ENCODE measurements at places on chromosomes 11 and 22.

- no peak for DNase-seq
These were observed 101.7 kb upstream of the LMO1 start for GRCh38 chr11:8365216-8365941.

GRCh38 chr11:57521116-57521515, 5.6 kb upstream of the SLC43A1 start:
- DNase-seq, result no peak

GRCh38 chr11:20865161-20865560, 195.8 kb downstream of the NELL1 start:
- DNase-seq, result no peak

- DNase-seq, result no peak
These were observed 1.0 kb downstream of the SYCE3 start for GRCh38 chr22:50561401-50562358.

- DNase-seq, result no peak
These were observed 21.8 kb upstream of the CSF2RB start for GRCh38 chr22:36891646-36892045.

DNA sequence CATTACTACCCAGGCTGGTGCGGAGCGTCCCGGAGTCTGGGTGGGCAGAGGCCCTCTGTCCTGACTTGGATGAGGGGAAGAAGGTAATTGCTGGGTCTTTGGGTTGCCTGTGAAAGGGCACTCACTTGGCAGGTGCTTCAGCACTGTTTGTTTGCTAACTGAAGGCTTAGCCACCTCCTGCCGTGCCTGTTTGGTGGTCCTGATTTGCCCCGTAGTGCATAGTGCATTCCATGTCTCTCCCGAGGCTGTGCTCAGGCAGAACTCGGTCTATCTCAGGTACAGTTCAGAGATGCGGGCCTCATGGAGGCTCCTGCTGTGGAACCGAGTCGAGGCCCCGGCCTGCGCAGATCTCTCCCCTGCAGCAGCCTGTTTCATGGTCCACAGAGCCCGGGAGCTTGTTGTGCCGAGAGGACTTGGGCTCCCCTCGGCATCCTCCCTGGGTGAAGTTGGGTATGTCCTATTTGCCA, 146.2 kb downstream of the TBC1D22A start:
- no peak for DNase-seq

- no peak for DNase-seq
These were observed 21.6 kb upstream of the SLC36A4 start for GRCh38 chr11:93219440-93219839.

DNA sequence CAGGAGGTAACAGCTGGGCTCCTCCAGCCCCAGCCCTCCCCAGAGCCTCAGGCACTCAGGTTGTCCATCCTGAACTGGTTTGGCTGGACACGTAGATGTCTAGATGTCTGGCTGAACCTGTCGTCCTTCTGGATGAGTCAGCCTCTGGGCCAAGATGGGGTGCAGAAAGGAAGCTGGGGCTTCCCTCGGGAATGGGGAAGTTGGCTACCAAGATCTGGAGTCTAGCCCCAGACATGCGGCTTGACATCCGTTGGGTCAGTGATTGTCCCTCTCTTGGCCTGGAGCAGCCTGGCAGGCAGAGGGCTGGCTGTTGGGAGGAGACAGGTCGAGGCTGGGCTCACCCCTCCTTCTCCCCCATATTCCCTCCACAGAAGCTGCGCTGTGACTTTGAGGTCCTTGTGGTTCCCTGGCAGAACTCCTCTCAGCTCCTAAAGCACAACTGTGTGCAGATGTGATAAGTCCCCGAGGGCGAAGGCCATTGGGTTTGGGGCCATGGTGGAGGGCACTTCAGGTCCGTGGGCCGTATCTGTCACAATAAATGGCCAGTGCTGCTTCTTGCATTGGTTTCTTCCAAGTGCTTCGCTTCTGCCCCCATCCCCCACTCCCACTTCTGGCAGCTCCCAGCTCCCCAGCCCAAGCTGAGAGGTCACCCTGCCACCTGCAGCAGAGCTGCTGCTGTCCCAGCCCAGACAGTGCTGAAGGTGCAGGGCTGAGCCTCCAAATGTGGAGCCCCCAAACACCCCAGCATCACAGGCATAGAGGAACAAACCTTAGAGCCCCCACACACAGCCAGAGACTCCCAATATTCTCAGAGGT, 1.3 kb downstream of the CST6 start:
- DNase-seq, result no peak

GRCh38 chr11:1422481-1422880, 32.7 kb downstream of the BRSK2 start:
- DNase-seq, result no peak

- DNase-seq, result peak; percentile 37
These were observed at the start of gene SEC14L2 for GRCh38 chr22:30396871-30397655. SEC14L2 (plus strand) TSS chr22:30397018; CDS start chr22:30397117, 99 bp downstream.

GRCh38 chr11:85385547-85385946, 241.6 kb downstream of the DLG2 start:
- DNase-seq, result no peak

GRCh38 chr22:26182723-26183122, 13.5 kb downstream of the SEZ6L start:
- no peak for DNase-seq

DNA sequence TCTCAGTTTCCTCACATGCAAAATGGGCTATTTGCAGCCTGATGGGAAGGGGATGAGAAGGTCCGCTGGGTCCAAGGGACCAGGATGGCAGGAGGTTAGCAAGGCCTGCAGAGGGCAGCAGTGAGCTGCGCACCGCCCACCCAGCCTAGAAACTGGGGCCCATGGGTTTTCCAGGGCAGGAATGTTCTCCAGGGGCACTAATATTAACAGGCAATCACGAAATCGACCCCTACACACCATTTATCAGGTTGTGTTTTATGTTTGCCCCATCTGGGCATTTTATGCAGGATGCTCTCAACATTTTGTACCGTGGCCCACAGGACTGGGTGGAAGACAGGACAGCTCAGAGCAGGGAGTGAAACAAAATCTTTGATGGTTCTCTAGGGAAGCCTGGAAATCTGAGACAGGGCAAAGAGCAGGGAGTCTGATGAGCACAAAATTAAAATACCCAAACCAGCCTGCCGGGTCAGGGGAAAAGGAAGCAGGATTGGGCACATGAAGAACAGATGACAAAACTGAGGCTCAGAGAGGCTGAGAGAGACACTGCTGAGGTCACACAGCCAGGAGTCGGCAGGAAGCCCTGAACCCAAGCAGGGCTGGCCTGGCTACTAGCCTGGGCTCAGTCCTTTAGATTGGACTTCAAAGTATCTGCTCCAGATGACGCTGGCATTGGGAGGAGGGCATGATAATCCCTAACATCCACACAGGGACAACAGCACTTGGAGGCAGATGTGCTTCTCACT, 1.6 kb upstream of the BCR start:
- peak; percentile 19 for DNase-seq

GRCh38 chr22:46968848-46969247, 206.4 kb downstream of the TBC1D22A start:
- DNase-seq, result no peak

GRCh38 chr11:64850979-64851567, 6.6 kb upstream of the CDC42BPG start:
- DNase-seq, result no peak

DNA sequence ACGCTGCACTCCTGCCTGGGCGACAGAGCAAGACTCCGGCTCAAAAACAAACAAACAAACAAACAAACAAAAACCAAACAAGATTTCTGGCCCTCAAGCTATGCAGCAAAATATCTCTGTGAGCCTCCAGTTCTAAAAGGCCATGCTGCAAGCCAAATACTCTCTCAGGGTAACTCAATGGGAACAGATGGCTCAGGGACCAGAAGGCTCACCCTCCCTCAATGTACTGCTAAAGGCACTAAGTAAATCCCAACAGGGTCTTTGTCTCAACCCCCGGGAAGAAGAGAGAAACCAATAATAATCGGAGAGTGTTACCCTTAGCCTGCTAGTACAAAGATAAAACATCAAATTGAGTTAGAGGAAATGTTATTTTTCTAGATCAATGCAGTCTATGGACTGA, 119.7 kb upstream of the ZC3H12C start:
- no peak for DNase-seq

- no peak for DNase-seq
These were observed 6.5 kb downstream of the NNMT start for GRCh38 chr11:114302663-114303062.

DNA sequence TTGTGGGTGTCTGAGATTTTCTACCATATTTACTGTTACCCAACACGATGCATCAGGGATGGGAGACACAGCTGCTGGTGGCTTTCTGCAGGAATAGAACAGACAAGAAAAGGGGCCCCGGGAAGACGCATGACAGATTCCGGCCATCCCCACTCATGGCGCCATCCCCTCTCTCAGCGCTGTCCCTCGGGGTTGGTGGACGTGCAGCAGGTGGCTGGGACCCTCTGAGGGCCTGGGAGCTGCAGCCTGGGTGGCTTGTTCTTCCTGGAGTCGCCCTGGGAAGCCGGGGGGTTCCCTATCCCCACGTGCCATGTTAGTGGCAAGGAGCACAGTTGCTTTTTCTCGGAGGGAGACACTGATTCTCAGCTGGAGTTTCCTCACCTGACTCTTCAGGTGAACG, 1123.3 kb downstream of the BRD1 start:
- no peak for DNase-seq

DNA sequence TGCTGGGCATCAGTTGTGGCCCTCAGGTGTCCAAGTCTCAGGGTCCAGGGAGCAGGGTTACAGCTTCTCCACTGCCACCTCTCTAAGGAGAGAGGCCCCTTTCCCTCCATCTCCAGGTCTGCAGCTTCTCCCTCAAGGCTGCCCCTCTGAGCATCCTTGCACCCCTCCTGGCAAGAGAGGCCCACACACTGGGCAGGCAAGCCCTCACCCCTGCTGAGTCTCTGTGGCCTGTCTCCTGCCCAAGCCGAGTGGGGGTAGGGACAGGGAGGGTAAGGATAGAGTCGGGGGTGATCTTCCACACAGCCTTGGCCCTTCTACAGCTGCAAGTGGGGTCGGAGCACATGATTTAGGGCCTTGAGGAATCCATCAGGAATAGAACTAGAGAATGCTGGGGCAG, 76.6 kb downstream of the ST3GAL4 start:
- no peak for DNase-seq

GRCh38 chr11:86161837-86162236, 82.7 kb upstream of the EED start:
- DNase-seq, result no peak

- DNase-seq, result no peak
These were observed 3.9 kb upstream of the ARFGAP3 start for GRCh38 chr22:42860968-42861367.

GRCh38 chr11:29578806-29579205, 438.0 kb downstream of the KCNA4 start:
- no peak for DNase-seq

DNA sequence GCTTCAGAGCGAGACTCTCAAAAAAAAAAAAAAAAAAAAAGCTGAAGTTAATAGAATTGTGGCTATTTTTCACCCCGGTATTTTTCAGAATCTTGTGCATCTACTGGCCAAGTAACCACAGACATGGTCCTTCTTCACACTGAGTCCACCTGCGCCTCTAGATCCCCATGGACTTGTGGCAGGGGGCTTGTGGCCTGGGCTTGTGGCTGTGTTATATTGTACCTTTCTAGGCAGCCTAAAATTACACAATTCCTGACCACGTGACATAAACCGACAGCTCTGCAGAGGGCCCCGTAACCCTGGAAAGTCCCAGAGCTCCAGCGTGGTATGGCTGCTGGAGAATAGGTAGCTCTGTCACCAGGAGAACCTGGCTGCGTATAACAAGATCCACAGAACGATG, 10.9 kb upstream of the NAALADL1 start:
- DNase-seq, result no peak

DNA sequence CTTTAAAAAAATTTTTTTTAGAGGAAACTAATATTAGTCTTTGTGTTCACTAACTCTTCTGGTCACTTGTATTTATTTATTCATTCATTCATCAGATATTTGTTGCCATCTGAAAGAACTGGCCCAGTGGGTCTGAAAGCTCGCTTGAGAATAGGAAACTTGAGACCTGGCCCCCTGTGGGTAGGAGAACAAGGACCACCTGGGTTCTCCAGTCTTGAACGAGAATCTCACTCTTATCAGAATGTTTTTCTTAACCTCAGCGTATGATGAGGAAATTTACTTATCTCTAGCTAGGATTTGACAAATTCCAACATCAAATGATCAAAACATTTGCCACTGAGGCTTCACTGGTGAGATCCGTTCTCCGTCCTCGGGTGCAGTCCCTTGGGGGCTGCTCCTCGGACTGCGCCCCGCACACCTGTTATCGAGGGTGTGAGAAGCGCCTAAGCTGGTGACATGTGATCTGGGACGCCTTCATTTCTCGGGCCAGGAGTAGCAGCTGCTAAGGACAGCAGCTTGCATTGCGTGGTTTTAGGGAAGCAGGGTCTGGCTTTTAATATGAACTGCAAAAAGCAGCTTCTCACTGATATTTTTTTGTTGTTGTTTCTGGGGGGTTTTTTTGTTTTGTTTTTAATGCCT, 6.3 kb downstream of the C22orf31 start:
- no peak for DNase-seq

DNA sequence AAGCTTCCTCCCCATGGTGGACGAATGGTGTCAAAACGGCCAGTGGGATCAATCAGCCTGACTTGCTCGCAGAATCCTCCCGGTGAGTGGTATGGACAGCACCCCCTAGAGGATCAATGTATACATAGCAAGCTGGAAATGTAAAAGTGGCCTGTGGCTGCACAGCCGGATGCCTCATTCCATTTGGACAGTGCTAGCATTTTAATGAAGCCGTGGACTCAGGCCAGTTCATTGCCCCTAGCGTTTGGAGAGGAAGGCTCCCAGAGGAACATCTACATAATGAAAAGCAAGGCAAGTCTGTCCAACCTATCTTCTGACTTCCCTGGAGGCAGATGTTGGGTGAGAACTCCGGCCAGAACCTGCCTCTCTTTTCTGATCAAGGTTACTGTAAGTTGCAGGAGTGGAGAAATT, 942.3 kb downstream of the NTM start:
- DNase-seq, result no peak

DNA sequence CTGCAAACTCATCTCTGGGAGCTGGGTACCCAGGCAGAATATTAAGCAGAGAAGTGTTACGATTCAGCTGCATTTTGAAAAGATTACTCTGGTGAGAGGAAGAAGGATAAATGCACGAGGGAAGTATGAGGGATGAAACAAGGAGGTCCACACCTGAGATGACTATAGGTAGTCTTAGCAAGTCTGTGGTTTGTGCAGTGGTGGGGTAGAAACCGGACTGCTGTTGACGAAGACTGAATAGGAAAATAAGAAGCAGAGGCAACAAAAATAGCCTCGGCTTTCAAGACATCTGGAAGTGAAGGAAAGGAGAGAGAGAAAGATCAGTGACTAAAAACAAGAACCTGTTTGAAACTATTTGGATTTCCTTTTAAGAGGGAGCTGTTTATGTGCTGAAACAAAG, 810.8 kb downstream of the OPCML start:
- no peak for DNase-seq

All from stimulated activated CD4-positive, alpha-beta T cell treated with anti-CD3 and anti-CD28 coated beads, Interleukin-1b, Interleukin-23, amount 100 ng/mL, for 1 hour (primary cell).